Upper lobe of right lung (tissue), 1 donor: ENCODE measurements at places on chromosomes 16 and 17.

DNA sequence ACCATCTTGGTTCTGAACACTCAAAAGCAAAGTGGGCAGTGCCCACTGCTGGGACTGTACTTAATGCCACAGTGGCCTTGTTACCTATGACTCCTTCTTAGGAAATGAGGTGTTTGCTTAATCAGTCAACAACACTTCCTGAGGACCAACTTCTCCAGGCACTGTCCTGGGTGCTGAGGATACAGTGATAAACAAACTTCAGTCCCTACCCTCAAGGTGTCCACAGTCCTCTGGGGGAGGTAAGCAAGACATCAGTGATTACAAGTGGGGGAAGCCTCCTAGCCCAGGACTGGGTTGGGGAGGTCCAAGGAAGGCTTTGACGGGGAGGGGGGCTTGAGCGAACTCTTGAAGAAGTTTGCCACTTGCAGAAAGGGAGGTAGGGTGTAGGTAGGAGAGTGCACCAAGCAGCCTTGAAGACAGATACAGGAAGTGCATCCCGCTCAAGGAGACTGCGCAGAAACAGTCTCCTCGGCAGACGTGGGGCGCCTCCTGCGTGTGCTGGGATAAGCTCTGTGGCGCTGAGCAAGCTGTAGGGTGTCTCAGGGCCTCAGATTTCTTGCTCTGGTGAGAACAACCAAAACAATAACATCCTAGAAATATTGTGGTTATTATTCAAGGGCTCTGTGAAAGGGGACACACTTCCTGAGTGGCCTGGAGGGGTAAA lies 2.6 kb upstream of the ABCC3 start:
- no peak for DNase-seq

GRCh38 chr17:44053125-44053872 lies 13.2 kb downstream of the LSM12 start:
- no peak for DNase-seq

- DNase-seq: peak; percentile 72
Measured at GRCh38 chr17:79942591-79943346, 92.9 kb downstream of the TBC1D16 start.

- DNase-seq: no peak
Measured at GRCh38 chr16:51312363-51313150, 161.5 kb upstream of the SALL1 start.

DNA sequence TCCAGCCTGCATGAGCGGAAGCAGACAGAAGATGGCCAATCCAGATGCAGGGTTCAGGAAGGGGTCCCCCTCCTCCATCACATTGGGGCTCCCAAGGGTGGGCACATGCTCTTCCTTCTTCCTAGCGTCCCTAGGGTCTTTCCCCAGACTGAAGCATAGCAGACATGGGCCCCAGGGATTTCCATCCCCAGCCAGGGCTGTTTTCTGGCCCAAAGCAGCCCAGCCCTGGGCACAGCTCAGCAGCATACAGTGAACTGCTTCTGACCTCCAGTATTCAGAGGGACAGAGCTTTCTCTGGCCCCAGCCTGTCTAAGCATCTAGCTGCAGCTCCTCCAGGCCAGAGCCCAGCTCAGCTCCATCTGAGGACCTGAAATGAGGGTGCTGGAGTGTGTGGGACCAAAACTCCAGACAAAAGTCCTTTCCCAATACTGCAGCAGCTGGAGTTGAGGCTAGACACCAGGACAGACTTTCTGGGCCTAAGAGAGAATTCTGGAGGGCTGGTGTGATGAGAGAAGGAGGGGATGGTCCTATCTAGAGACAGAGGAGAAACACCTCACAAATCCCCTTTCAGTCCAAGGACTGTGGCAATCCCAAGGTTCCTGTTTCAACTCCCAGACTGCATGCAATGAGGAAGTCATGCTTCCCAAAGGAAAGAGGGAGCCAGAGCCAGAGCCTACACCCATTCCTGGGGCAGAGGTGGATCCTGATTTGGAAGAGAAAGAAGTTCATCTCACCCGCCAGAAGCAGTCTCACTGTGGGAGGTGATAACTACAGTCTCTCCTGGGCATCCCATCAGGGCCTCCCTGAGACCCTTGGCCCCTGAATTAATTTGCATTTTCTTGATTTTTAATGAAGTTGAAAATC lies 4.5 kb upstream of the FOXN1 start:
- no peak for DNase-seq

GRCh38 chr16:15587152-15587825 lies 55.7 kb downstream of the MARF1 start:
- no peak for DNase-seq

GRCh38 chr17:73297934-73298861 lies 13.6 kb downstream of the CDC42EP4 start:
- no peak for DNase-seq

DNA sequence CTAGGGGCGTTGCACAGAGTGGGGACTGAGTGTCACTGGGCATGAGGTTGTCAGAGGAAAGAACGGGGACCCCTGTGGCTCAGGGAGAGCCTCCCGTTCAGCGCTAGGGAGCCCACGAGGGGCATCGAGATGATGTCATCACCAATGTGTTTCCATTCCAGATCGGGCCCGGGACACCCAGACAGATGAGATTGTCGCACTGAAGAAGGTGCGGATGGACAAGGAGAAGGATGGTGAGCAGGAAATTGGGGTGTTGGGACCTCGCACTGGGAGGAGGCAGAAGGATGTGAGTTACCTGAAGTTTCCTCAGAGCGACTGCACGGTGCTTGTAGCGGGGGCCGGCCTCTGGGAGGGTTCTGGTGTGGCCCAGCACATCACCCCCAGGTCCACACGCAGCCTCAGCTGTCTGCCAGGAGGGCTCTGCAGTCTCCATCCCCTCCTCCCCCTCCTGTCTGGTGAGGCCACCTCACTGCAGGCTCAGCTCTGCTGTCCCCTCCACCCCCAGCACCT lies 4.0 kb downstream of the CDK10 start:
- DNase-seq: no peak

- peak; percentile 59 for DNase-seq
Measured at GRCh38 chr17:61404913-61405685, 5.5 kb downstream of the TBX2 start.

GRCh38 chr16:65793781-65794180 lies 572.7 kb upstream of the CDH5 start:
- no peak for DNase-seq

GRCh38 chr16:30669026-30669902 lies 11.0 kb downstream of the FBRS start:
- no peak for DNase-seq

DNA sequence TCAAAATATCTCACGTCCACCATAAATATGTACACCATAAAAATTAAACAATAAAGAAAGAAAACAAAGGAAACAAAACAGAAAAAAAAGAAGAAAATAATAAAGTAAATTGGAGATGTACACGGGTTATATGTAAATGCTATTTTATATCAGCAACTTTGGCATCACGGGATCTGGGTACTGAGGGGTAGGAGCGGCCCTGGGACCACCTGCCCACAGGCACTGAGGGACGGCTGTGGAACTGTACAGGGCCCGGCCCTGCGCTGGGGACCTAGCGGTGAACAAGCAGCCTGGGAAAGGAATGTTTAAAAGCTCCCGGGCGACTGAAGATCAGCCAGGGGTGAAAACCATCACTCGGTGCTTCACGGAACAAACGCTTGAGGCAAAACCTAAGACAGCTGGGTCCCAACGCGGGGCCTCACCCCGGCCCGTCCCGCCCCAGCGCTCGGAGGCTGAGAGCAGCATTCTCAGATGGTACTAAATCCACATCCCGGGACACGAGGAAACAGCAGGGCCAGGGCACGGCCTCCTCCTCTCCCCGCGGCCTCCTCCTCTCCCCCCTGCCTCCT lies 31.2 kb downstream of the NXN start:
- no peak for DNase-seq

GRCh38 chr16:4385066-4385788 lies 13.6 kb downstream of the VASN start:
- DNase-seq: no peak

DNA sequence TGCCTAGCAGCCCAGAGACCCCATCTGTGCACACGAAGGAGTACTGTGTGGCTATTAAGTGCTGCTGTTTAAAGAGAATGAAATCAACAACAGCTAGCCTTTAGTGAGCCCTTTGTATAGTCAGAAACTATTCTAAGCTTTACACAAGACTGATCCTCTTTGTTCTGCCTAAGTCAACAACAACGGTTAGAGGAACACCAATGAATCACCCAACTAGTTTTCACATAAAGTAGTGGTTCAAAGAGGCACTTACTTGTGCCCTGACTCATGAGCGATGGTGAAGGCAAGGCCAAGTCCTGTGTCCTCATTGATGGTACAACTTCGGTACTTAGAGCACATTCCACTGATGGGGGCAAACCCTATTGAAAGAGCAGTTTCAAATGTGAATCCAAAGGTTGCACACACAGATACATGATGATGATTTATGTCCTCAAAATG lies 75.8 kb downstream of the ADAMTS18 start:
- DNase-seq: no peak

GRCh38 chr17:14748036-14748710 lies 447.3 kb downstream of the HS3ST3B1 start:
- peak; percentile 76 for DNase-seq

DNA sequence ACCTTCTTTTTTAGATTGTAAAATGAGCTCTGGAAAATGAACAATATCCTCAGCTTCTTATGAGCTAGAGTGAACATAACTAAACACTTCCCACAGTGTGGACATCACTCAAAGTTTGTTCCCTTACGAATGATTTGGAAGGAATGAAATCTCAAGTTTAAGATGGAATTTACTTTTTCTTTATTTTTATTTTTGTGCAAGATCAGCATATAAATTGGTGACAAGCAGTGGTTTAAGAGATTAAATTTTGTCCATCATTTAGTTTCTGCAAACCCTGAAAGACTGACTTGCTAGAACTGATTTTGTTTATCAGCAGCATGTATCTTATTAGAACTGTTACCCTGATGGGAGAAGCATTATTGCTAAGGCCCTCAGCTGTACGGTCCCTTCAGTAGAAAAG lies 420.1 kb downstream of the CDH8 start:
- no peak for DNase-seq

DNA sequence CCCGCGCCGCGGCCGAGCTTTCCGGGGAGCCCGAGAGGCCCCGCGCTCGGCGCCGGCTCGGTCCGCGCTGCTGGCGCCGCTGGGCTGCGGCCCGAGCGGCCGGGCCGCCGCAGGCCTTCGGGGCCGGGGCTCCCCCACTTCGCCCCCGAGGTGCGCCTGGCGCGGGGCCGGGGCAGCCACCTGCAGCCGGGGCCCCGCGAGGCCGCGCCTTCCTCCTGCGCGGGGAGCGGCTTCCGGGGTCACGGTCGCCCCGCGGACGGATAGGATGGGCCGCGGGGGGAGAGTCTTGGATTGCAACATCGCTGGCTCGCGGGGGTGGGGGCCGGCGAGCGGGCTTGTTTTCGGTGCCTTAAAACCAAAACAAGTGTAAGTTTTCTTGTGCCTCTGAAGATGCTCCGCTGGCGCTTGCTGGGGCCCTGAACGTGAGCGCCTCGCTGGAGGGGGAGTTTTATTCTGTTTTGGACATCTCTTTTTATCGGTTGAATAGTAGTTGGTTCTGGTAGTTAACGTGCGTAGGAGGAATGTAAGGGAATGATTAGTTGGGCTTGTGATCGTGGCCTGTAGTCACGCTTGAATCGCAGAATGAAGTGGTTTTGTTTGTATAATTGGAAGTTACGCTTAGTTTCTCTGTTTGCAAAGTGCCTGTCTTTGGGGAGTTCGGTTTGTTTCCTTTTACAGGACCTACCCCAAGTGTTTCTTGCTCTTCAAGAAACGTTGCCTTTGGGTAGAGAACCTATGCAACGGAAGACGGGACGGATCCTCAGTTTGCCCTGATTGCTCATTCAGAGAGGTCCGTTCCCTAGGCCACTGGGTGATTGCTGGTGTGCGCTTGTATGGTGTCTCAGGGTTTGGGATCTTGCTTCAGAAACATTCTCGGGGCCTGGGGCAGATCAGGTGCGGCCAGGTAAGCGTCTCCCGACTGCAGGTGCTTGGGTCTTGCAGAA lies 724 bp downstream of the UBE2I start:
- DNase-seq: peak; percentile 87

DNA sequence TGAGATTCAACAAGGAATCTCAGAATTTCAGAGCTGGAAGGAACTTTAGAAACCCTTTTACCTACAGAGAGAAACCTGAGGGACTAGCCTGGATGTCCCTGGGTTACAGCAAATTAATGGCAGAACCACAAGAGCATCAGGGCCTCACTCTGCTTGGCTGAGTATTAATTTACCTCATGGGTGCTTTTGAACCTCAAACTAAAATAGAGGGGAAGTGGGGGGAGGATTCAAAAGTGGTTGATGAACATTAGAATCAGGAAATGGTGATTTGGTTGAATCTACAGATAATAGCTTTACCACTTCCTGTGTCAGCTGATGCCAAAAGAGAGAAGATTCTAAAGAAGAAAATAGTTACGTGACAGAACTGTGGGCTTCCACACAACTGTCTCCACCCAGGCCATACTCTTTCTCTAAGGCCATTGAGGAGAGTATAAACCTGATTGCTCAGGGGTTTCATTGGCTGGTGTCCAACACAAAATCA lies 11.3 kb upstream of the SKAP1 start:
- no peak for DNase-seq

- DNase-seq: no peak
Measured at GRCh38 chr16:85662976-85663830, 25.6 kb downstream of the GINS2 start.

GRCh38 chr17:57481910-57482391 lies 225.6 kb downstream of the MSI2 start:
- DNase-seq: no peak

DNA sequence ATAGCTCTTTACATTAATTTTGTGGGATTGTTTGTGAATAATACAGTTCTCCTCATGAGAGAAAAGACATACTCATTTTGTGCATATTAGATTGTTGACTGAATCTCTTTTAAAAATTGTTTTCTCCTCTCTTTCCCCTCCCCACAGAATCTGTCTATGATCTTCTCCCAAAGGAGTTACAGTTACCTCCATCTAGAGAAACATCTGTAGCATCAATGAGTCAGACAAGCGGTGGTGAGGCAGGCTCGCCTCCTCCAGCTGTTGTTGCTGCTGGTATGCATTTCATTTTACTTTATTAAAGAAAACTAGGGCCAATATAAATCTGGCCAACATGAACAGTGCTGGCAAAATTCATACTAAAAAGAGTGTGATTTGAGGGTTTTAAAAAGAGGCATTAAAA lies 60.5 kb downstream of the NFAT5 start:
- DNase-seq: no peak

DNA sequence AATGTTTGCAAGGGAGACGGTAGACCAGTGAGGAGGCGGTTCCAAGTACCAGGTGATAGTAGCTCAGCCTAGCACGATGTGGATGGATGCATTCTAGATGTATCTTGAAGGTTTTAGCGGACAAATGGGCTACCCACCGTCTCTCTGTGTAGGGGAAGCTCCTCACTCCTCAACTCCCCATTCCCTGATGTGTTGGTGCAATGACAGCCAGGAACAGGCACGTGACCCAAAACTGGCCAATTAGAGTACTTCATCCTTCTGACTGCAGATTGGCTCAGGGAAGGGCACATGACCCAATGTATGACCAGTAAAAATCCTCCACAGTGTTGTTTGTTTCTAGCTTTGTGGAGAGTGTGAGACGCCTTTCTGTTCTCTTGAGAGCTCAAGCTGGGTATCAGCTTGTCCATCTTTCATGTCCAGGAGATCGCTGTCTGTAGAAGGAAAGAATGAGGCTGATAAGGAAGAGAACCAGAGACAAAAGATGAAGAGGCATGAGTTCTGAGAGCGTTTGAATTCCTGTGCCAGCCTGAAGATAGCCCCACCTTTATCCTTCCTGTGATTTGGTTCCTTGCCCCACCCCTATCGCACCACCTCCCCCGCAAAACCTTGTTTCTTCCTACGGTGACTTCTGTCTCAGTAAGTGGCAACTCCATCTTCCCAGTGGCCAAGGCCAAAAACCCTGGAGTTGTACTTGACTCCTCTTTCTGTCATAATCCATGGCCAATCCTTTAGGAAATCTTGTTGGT lies 2.3 kb upstream of the BORCS6 start:
- DNase-seq: peak; percentile 69

GRCh38 chr16:82658796-82659195 lies 32.0 kb downstream of the CDH13 start:
- DNase-seq: no peak
